ENCODE measurements at places on chromosomes 4 and X. TPM values are rescaled to one million over a fixed set of nuclear protein-coding genes. Genes with fewer than 3 reads are reported as not detected.

- DNase-seq, result no peak
Observed at GRCh38 chr4:95601356-95601755, 52.6 kb upstream of the UNC5C start.

The NPNT gene
- 380 TPM for total RNA-seq

GRCh38 chr4:104490770-104491480 lies 3.8 kb downstream of the CXXC4 start:
- DNase-seq, result peak; percentile 85

DNA sequence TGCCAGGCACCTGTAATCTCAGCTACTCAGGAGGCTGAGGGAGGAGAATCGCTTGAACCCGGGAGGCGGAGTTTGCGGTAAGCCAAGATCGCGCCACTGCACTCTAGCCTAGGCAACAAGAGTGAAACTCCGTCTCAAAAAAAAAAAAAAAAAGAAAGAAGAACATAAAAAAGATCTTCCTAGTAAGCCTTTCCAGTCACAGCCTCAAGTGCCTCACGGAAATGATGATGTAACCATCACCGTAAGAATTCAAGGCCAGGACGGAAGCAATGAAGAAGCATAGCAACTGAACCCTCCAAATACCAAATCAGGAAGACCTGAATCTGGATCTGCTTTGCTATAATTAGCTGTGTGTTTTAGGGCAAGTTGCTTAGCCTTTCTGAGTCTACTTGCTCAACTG lies 28.8 kb downstream of the RBM47 start:
- DNase-seq, result peak; percentile 51

- no peak for DNase-seq
Observed at GRCh38 chr4:167114416-167114971, 119.8 kb downstream of the SPOCK3 start.

The AKAP4 gene
- total RNA-seq, result not detected

The SCD5 gene
- 12.5 TPM for total RNA-seq

GRCh38 chrX:103656617-103657016 lies 27.8 kb downstream of the TCEAL1 start:
- no peak for DNase-seq

The ARMCX2 gene
- 47.0 TPM for total RNA-seq

DNA sequence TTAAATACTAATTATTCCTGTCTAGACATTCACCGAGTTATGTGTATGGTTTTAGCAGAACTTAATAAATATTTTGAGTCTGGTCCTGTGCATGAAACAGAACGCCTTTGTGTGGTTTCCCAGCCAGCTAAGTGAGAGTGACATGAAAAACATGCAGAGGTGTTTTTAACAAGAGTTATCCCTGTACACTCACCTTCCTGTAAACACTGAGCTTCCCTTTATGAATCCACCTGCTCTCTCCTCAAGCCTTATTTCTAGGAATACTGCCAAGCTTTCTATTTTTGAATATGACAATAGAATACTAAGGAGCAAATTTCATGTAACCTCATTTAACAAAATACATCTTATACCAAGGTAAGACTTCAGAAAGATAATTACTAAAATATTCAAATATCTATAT lies 270.3 kb upstream of the CTSO start:
- no peak for DNase-seq

DNA sequence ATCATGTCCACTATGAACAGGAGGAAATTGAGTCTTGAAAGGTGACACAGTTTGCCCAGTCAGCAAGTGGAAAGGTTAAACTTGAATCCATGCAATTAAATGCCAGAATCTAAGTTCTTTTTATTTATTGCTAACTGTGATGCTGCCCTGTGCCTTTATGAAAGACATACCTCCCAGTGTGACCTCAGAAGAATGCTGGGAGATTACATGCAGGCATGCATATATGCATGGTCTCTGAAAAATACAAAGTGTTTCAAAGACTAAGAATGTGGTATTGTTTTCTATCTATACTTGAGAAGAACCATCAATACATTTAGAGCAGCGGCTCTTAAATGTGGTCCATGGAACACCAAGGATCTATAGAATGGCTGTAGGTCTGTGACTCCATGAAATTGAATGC lies 45.6 kb downstream of the CCDC149 start:
- DNase-seq, result no peak

DNA sequence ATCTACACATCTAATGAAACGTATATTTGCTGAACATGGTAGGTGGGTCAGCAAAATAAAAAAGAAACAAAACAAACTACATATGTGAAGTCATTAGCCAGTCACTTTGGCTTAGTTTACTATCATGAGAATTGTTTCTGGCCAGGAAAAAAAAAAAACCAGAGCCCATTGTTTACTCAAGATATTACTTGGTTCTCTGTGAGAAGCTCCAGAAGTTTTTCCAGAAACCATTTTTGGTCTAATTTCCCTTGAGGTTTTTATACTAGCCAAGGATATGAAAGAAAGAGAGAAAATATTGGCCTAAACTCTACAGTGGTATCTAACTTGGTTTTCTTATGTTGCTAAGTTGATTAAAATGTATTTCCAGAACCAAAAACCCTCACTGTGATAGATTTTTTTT lies 259.1 kb downstream of the PDHA2 start:
- DNase-seq, result no peak

DNA sequence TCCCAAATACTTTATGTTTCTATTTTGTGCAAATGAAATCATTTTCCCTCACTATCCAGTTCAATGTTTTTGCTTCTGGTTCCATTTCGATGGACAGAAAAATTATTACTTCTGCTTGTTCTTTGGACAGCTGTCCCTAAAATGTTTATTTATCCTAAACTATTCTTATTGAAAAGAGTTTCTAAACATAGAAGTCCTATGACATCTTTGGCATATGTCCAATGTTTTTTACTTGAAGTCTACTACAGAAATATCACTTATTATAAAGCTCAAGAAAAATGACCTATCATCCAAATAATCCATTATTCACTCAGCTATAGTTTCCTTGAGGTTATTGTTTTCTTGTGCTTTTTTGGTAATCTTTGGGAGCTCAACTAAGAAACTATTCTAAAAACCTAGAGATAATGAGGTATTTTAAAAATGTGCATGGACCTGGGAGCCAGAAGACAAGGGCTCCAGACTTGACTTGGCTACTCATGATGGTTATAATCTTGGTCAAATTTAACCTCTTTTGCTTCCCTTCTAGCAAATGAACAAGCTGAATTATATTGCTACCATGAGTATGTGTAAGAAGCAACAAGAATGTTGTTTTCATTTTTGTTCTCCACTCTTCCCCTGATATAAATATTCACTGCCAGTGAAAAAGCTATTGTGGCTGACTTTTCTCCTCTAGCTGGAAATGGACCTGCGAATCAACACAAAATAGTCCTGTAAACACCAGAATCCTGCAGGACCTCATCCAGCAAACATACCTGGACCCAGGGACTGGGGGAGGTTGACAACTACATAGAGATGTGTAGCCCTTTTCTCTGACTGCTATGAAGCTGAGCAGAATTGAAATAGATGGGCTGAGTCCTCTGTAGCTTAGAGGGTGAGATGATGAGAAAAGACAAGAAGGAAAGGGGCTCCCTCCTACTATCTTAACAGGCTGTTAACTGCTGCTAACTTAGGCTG lies 137.4 kb downstream of the FRYL start:
- DNase-seq, result no peak

DNA sequence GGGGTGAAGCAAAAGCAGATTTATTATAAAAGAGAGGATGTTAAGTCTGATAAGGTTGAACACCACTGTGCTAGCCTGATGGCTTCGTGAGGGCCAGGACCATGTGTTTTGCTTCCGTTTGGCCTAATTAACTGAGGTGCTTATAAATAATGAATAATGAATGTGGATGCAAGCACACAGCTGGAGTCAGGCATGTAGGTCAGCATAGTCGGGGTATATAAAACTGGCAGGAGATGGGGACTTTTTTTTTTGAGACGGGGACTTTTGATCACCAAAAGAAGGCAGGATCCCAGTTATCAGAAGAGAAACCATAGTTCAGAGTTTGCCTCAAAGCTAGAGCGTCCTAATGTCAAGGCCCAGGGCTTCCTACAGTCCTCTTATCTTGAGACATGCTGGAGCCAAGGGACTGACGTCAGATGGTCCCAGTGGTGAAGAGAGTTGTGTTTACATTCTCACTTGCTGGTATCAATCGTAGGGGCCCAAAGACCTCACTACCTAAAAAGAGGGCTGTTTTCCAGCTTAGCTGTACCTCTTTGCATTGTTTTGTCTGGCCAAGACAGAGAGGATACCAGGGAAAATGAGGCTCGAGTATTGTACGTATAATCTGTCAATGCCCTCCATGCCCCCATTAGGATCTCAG lies 50.4 kb downstream of the RTL9 start:
- DNase-seq, result no peak

The MAGEE2 gene
- total RNA-seq, result 0.24 TPM

- DNase-seq, result no peak
Observed at GRCh38 chr4:168162604-168163003, 70.3 kb downstream of the ANXA10 start.

The SH3D19 gene
- total RNA-seq, result 84.6 TPM

DNA sequence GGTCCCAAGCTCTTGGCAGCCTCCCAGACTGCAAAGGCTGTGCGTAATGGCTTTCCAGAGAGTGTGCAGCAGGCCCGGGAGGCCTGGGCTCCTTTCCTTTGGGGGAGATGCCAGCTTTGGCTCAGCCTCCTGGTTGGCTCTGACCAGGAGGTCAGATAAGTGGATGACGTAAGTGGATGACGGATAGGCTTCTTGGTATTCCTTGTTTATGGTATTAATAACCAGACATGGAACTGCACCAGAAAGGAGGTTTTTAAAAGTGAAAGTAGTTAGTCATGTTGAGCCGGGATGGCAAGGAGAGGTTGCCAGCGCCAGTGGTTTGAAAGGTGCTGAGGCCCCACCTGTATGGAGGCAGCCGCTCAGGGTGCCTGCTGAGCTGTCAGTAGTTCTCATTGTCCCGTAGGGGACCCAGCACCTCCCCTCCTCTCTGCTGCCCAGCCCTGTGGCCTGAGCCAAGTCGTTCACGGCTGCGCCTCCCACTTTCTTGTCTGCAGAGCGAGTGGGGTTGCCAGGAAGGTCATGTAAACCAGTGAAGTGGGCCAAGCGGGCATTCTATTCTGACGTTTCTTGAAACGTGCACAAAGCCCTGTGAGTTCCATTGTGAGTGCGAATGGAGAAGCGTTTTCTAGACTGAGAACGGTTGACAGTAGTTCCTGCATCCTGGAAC lies 28.7 kb upstream of the STOX2 start:
- peak; percentile 69 for DNase-seq

The CYBB gene
- total RNA-seq, result 142 TPM

GRCh38 chrX:139388254-139388653 lies 142.3 kb upstream of the F9 start:
- DNase-seq, result no peak

Data from left lung (tissue), 14 donors.